ENCODE measurements at places on chromosomes 2 and 18. TPM values are rescaled to one million over a fixed set of nuclear protein-coding genes. Genes with fewer than 3 reads are reported as not detected.

- H3K4me1 ChIP-seq, result peaks cover 2% of the 10 kb centered on the region
- H3K36me3 ChIP-seq, result peaks cover 15% of the 10 kb centered on the region
- H3K27ac ChIP-seq, result no peak overlapping the region
- peak overlapping the region; percentile 87 for H3K4me3 ChIP-seq
- DNase-seq, result peak; percentile 15
These were observed 376 bp downstream of the NDUFA10 start for GRCh38 chr2:240024766-240025165.

DNA sequence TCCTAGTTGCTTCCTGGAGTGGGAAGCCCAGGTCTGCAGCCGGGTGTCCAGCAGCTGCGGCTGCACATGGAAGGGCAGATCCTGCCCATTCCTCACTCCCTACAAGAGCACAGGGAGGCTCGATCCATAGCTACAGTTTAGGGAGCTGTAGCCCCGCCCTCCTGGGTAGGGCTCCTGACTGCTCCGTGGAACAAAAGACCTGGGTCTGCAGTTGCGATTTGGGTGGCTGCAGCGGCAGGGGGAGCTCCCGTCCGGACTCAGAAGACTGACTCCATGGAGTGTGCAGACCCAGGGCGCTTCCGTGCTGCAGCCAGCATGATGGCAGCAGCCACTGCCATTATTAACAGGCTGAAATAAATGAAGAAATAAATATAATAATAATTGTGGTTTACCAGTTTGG, 157.3 kb downstream of the CTNNA2 start:
- H3K4me1 ChIP-seq, result no peaks in the 10 kb centered on the region
- no peaks in the 10 kb centered on the region for H3K36me3 ChIP-seq
- no peaks in the 10 kb centered on the region for H3K27me3 ChIP-seq

GRCh38 chr2:73225513-73226360, 7.3 kb downstream of the PRADC1 start:
- H3K4me3 ChIP-seq, result no peak overlapping the region
- H3K27me3 ChIP-seq, result no peaks in the 10 kb centered on the region
- peaks cover 81% of the 10 kb centered on the region for H3K36me3 ChIP-seq
- no peak overlapping the region for H3K27ac ChIP-seq
- H3K4me1 ChIP-seq, result no peaks in the 10 kb centered on the region

GRCh38 chr18:9048236-9048635, 54.3 kb upstream of the NDUFV2 start:
- H3K27ac ChIP-seq, result no peak overlapping the region
- H3K36me3 ChIP-seq, result no peaks in the 10 kb centered on the region
- DNase-seq, result no peak
- H3K4me1 ChIP-seq, result no peaks in the 10 kb centered on the region

DNA sequence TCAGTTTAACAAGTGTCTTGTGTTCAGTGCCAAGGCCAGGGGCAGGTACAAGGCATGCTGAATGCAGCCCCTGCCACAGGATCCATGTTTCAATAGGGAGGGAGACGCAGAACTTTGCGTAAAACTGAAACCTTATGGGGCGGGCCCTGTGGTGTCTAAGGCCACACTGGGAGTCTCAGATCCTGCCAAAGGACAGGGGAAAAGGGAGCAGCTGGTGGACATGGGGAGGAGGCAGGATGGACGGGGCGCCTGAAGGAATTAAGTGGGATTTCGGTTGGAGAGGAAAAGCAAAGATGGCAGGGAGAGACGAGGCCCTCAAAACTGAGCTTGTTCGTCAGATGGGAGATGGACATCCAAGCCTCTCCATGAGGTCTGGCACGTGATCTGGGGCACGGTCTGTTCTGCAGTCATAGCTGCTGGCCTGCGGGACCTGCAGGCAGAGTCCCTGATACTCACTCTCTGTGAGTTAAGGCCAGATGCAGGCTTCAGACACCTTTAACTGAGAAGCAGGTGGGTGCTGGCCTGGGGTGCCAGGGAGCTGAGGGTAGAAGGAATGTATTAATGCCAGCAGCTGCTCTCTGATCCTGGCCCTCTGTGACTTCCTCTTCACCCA, 48.8 kb downstream of the TCF7L1 start:
- H3K27me3 ChIP-seq, result no peaks in the 10 kb centered on the region
- H3K4me1 ChIP-seq, result peaks cover 50% of the 10 kb centered on the region
- no peak overlapping the region for H3K27ac ChIP-seq

- H3K4me3 ChIP-seq, result no peak overlapping the region
These were observed 9.0 kb downstream of the UGP2 start for GRCh38 chr2:63850649-63851048.

GRCh38 chr2:209476367-209477208, 52.7 kb downstream of the MAP2 start:
- no peaks in the 10 kb centered on the region for H3K27me3 ChIP-seq
- H3K4me1 ChIP-seq, result peaks cover 2% of the 10 kb centered on the region
- no peak overlapping the region for H3K4me3 ChIP-seq
- no peaks in the 10 kb centered on the region for H3K36me3 ChIP-seq
- DNase-seq, result peak; percentile 63
- H3K27ac ChIP-seq, result no peak overlapping the region

GRCh38 chr2:81093031-81093430, 788.5 kb upstream of the LRRTM1 start:
- no peaks in the 10 kb centered on the region for H3K4me1 ChIP-seq
- DNase-seq, result no peak
- no peak overlapping the region for H3K27ac ChIP-seq
- no peak overlapping the region for H3K4me3 ChIP-seq
- H3K36me3 ChIP-seq, result no peaks in the 10 kb centered on the region
- no peaks in the 10 kb centered on the region for H3K27me3 ChIP-seq

DNA sequence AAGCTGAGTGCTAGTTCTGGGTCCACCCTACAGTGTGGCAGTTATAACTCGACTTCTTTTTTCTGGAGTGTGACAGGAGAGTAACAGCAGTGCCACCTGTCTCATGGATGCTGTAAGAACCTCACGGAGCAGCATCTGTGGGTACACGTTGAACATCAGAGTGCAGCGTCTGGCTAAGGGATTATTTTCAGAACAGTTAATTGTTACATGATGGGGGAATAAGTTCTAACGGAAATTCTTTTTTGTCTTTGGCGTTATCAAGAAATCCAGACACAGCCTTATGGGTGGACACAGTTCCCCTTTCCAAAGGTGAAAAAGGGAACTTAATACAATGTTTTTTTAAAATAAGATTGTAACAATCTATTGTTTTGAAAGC, 28.3 kb upstream of the TOGARAM2 start:
- DNase-seq, result no peak
- no peak overlapping the region for H3K4me3 ChIP-seq
- peaks cover 4% of the 10 kb centered on the region for H3K36me3 ChIP-seq
- no peaks in the 10 kb centered on the region for H3K27me3 ChIP-seq
- H3K27ac ChIP-seq, result no peak overlapping the region

GRCh38 chr2:118003396-118003824, 10.5 kb downstream of the CCDC93 start:
- H3K27ac ChIP-seq, result no peak overlapping the region
- peaks cover 69% of the 10 kb centered on the region for H3K36me3 ChIP-seq
- H3K4me1 ChIP-seq, result no peaks in the 10 kb centered on the region
- DNase-seq, result peak; percentile 81

- DNase-seq, result no peak
- H3K27me3 ChIP-seq, result no peaks in the 10 kb centered on the region
- no peaks in the 10 kb centered on the region for H3K36me3 ChIP-seq
- H3K27ac ChIP-seq, result no peak overlapping the region
- no peaks in the 10 kb centered on the region for H3K4me1 ChIP-seq
- H3K4me3 ChIP-seq, result no peak overlapping the region
These were observed 176.9 kb upstream of the FN1 start for GRCh38 chr2:215612786-215613185.

- H3K4me1 ChIP-seq, result peaks cover 15% of the 10 kb centered on the region
- DNase-seq, result no peak
- H3K36me3 ChIP-seq, result peaks cover 2% of the 10 kb centered on the region
These were observed 29.2 kb downstream of the EPAS1 start for GRCh38 chr2:46326231-46326980.

DNA sequence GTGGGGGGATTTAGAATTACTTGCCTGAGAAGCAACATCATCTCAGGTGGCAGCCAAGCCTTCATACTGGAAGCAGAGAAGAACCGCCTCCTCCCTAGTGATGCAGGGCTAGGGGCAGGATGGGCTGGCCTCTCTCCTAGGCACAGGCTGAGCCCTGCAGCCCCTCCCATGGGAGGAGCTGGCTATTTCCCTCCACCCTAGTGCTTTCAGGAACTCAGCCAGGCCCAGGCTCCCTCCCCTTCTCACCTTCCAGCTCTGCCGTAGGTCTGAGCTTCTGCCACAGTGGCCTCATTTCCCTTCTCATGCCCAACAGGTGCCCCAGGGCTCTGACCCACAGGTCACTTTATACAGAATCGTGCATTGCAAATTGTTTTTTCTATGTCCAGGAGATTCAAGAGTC, 31.0 kb downstream of the CENPA start:
- no peaks in the 10 kb centered on the region for H3K4me1 ChIP-seq
- peaks cover 13% of the 10 kb centered on the region for H3K27me3 ChIP-seq
- no peaks in the 10 kb centered on the region for H3K36me3 ChIP-seq
- no peak for DNase-seq

DNA sequence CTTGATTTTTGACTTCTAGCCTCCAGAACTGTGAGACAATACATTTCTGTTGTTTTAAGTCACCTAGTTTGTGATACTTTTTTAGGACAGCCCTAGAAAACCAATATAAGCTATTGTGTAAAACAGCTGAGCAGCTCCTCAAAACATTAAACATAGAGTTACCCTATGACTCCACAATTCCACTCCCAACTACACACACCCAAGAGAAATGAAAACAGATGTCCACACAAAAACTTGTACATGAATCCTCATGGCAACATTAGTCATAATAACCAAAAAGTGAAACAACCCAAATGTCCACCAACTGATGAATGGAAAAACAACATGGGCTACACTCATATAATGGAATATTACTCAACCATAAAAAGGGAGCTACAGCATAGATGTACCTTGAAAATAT, 32.6 kb downstream of the TNS1 start:
- H3K36me3 ChIP-seq, result peaks cover 7% of the 10 kb centered on the region
- peaks cover 29% of the 10 kb centered on the region for H3K4me1 ChIP-seq
- H3K4me3 ChIP-seq, result no peak overlapping the region
- no peak for DNase-seq
- H3K27me3 ChIP-seq, result no peaks in the 10 kb centered on the region
- no peak overlapping the region for H3K27ac ChIP-seq

GRCh38 chr18:12307701-12308385, at the start of gene TUBB6:
Gene TUBB6 (plus strand): TSS chr18:12308241. CDS start chr18:12308293, 52 bp downstream.
- H3K4me3 ChIP-seq, result peak within 1 kb of the TSS; percentile 83
- H3K36me3 ChIP-seq, result peaks cover 24% of the 10 kb centered on the region
- peak; percentile 92 for DNase-seq
- peak within 1 kb of the TSS; percentile 96 for H3K27ac ChIP-seq
- H3K27me3 ChIP-seq, result peaks cover 2% of the 10 kb centered on the region

- H3K36me3 ChIP-seq, result no peaks in the 10 kb centered on the region
These were observed 57.8 kb upstream of the MC2R start for GRCh38 chr18:13973061-13973575.

- no peak overlapping the region for H3K27ac ChIP-seq
- DNase-seq, result no peak
- no peaks in the 10 kb centered on the region for H3K27me3 ChIP-seq
These were observed 18.6 kb downstream of the NPC1 start for GRCh38 chr18:23567671-23568070.

GRCh38 chr2:228589115-228589514, 407.6 kb upstream of the SPHKAP start:
- H3K27me3 ChIP-seq, result no peaks in the 10 kb centered on the region
- H3K36me3 ChIP-seq, result no peaks in the 10 kb centered on the region
- no peaks in the 10 kb centered on the region for H3K4me1 ChIP-seq
- H3K4me3 ChIP-seq, result no peak overlapping the region

The ZAP70 gene
- 3.2 TPM for total RNA-seq

The GAREM2 gene
- 2.5 TPM for total RNA-seq

The TXNDC2 gene
- total RNA-seq, result 0.04 TPM

The MALL gene
- total RNA-seq, result 6.3 TPM

The CCDC85A gene
- total RNA-seq, result 5.5 TPM

The PDE1A gene
- total RNA-seq, result 12.9 TPM

The TRABD2A gene
- 0.22 TPM for total RNA-seq

The DPP10 gene
- total RNA-seq, result 0.27 TPM

All from muscle of leg (tissue), 16 donors.